ENCODE measurements at places on chromosomes 7 and 10.

DNA sequence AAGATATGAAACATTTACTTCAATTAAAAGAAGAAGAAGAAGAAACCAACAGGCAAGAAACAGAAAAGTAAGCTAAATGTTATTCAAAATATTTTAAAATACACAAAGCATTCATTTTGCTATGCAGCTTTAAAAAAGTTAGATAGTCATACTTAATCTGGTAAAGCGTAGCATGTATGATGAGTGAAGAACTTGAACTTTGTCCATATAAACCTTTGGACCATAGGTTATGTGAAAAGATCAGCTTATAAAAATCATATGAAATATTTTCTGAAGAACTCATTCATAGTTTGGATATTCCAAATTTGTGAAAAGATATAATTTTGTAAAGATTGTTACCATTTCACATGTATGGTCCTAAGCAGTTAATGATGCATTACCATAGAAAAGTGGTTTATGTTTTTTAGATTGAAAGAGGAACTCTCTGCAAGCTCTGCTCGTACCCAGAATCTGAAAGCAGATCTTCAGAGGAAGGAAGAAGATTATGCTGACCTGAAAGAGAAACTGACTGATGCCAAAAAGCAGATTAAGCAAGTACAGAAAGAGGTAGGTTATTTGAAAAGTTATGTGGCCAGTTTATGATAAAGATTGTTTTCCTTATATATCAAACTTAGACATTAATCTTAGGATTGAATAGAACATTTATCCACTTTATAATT is 37.3 kb downstream of the KIF20B start:
- H3K4me1 ChIP-seq: no peaks in the 10 kb centered on the region
- H3K27ac ChIP-seq: no peak overlapping the region
- DNase-seq: no peak

DNA sequence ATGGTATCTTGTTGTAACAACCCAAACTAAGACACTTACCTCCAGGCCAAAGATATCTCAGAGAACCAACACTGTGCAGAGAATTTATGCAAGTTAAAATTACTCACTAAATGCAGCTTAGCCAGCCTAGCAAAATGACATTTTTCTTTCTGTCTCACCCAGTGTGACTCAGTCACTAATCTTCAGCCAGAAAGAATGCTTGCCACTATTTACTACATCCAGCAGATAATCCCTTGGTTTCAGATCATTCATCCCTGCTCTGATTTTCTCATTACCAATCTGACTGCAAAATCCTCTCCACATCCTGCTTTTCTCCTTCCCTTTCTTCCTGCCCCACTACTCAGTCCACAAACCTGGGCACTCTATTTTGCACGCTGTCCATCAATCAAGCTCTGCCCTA is 93.5 kb upstream of the NEBL start:
- peaks cover 26% of the 10 kb centered on the region for H3K4me1 ChIP-seq
- H3K27me3 ChIP-seq: no peaks in the 10 kb centered on the region
- peak; percentile 62 for DNase-seq
- no peak overlapping the region for H3K4me3 ChIP-seq
- no peaks in the 10 kb centered on the region for H3K36me3 ChIP-seq

GRCh38 chr7:96397936-96398598 is 76.2 kb upstream of the SLC25A13 start:
- H3K27me3 ChIP-seq: no peaks in the 10 kb centered on the region
- no peaks in the 10 kb centered on the region for H3K36me3 ChIP-seq
- DNase-seq: peak; percentile 7
- no peaks in the 10 kb centered on the region for H3K4me1 ChIP-seq

DNA sequence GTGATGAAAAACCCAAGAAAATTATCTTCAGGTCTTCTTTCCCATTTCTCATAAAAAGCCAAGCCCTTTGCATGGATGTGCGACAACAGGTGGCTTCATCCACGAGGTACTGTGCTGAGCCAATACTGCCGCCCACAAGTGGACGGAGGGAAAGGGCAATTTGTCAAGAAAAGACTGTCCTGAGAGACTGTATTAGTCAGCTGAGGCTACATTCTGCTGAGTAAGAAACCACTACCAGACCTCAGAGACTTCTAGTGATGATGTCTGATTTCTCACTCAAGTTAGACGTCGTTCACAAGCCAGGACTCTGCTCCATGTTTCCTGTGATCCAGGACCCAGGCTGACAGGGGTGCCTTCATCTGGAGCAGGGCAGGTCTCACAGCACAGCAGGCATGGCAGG is 171.5 kb upstream of the CDCA7L start:
- no peak overlapping the region for H3K4me3 ChIP-seq
- no peak overlapping the region for H3K27ac ChIP-seq
- no peaks in the 10 kb centered on the region for H3K27me3 ChIP-seq
- no peaks in the 10 kb centered on the region for H3K36me3 ChIP-seq
- no peak for DNase-seq
- H3K4me1 ChIP-seq: no peaks in the 10 kb centered on the region

DNA sequence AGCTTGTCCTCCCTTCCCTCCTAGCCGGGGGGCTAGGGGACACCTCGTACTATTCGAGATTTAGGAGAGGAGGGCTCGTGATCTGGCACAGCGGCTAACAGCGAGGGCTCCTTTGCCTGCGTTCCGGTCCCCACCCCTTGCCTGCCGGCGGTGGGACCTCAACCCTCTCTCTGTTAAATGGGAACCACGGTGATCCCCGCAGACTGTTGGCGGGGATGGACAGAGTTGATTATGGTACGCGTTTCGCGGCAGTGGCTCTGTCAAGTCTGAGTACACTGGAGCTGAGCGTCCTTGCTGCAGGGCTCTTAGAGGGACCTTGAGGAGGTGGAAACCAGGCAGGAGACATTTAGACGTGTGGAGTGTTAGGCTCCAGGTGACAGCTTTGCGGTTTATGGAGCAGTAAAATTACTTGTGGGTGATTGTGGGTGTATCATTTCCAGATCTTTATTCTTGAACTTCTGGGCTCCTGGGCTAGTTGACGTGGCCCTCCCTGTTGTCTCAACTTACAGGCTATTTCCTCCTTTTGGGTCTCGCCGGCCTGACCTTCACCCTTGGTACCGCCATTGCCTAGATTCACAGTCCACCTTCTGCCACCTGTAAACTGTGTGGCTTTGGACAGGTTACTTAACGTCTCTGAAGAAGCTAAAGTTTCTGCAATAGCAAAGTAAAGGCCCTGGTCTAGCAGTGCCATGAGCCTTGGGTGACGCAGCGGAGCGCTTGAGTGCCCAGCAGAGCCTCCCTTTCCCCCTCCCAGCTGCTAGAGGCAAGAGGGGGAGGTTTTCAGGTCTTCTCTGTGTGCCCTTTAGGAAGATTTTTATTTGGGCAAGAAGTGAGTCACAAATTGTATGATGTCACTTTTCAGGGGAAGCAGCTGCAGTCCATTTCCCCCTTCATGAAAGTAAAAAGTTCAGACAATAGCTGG is 739 bp downstream of the CASP7 start:
- H3K27ac ChIP-seq: no peak overlapping the region
- H3K27me3 ChIP-seq: peaks cover 11% of the 10 kb centered on the region
- H3K4me1 ChIP-seq: peaks cover 3% of the 10 kb centered on the region
- peak overlapping the region; percentile 90 for H3K4me3 ChIP-seq
- DNase-seq: no peak
- no peaks in the 10 kb centered on the region for H3K36me3 ChIP-seq

- no peaks in the 10 kb centered on the region for H3K27me3 ChIP-seq
- H3K36me3 ChIP-seq: no peaks in the 10 kb centered on the region
- no peak for DNase-seq
- no peaks in the 10 kb centered on the region for H3K4me1 ChIP-seq
- no peak overlapping the region for H3K4me3 ChIP-seq
These were observed 458.8 kb upstream of the GHITM start for GRCh38 chr10:83680470-83680891.

DNA sequence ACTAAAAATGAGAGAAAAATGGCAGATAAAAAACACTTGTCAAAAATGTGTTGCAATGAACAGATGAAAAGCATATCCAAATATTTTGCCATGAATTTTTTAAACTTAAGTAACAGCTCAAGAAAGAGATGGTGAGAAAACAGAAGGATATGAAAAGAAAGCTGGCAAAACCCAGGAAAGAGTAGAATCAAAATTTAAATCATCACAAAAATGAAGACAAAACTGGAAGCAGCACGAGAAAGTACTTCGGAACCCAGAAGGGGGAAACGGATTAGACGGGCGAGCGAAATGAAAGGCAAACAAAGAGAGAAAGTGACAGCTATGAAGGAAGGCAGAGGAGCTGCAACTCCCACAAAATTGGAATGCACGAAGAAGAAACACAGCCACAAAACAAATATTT is 60.2 kb downstream of the KCNH2 start:
- no peaks in the 10 kb centered on the region for H3K36me3 ChIP-seq
- no peak for DNase-seq
- H3K27me3 ChIP-seq: peaks cover 7% of the 10 kb centered on the region
- no peak overlapping the region for H3K27ac ChIP-seq
- no peaks in the 10 kb centered on the region for H3K4me1 ChIP-seq

- H3K27ac ChIP-seq: no peak overlapping the region
- peak; percentile 37 for DNase-seq
- H3K36me3 ChIP-seq: no peaks in the 10 kb centered on the region
These were observed 765.0 kb downstream of the INHBA start for GRCh38 chr7:40937879-40938278.

GRCh38 chr10:107561136-107561650 is 396.7 kb upstream of the SORCS1 start:
- H3K27me3 ChIP-seq: no peaks in the 10 kb centered on the region
- no peaks in the 10 kb centered on the region for H3K4me1 ChIP-seq
- no peaks in the 10 kb centered on the region for H3K36me3 ChIP-seq
- no peak for DNase-seq
- H3K27ac ChIP-seq: no peak overlapping the region
- H3K4me3 ChIP-seq: no peak overlapping the region

- H3K27ac ChIP-seq: no peak overlapping the region
- H3K36me3 ChIP-seq: no peaks in the 10 kb centered on the region
- DNase-seq: no peak
- H3K4me1 ChIP-seq: no peaks in the 10 kb centered on the region
- no peak overlapping the region for H3K4me3 ChIP-seq
These were observed 349.5 kb upstream of the ZNF32 start for GRCh38 chr10:43998021-43998809.

DNA sequence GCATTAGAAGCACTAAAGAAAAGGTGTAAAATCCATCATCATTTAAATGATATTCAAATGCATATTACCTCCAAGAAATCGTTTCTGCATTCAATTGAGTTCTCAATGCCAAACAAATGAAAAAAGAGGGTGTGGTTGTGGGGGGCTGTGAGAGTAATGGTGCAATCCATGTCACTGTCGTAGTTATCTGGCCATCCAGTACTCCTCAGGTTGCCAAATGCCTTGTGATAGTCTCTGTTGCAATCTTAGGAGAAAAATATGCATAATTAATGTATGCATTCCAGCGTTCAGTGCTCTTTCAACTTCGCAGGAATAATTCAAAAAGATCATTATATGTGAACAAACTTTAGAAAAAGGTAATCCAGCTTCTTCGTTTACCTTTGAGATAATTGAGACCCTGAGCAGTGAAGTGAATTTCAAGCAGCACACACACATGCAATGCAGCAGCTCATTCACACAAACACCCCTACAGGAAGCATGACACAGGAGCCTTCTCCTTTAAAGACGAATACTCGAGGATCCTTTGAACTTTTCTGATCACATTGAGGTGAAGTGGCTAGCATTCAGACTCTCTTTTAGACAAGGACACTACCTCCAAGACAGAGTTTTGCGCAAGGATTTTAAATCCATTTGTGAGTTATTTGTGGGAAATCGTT is 73.4 kb downstream of the OR13A1 start:
- no peak for DNase-seq
- H3K27ac ChIP-seq: no peak overlapping the region
- no peaks in the 10 kb centered on the region for H3K27me3 ChIP-seq
- H3K4me1 ChIP-seq: no peaks in the 10 kb centered on the region
- no peaks in the 10 kb centered on the region for H3K36me3 ChIP-seq
- H3K4me3 ChIP-seq: no peak overlapping the region

- H3K36me3 ChIP-seq: no peaks in the 10 kb centered on the region
- DNase-seq: no peak
- H3K4me3 ChIP-seq: no peak overlapping the region
- no peak overlapping the region for H3K27ac ChIP-seq
- H3K27me3 ChIP-seq: no peaks in the 10 kb centered on the region
These were observed 183.1 kb downstream of the TAX1BP1 start for GRCh38 chr7:27922907-27923641.

DNA sequence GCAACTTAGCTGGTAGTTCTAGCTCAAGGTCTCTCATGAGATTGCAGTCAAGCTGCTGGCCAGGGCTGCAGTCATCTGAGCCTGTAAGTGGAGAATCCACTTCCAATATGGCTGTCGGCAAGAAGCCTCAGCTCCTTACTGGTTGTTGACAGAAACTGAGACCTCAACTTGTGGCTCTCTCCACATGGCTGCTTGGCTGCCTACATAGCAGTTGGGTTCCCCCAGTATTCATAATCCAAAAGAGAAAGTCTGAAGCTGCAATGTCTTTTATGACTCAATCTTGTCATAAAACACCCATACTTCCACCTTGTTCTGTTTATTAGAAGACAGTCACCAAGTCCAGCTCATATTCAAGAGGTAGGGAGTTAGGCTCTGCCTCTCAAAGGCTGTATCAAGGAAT is 334.9 kb upstream of the KMT2E start:
- no peak overlapping the region for H3K27ac ChIP-seq
- no peaks in the 10 kb centered on the region for H3K36me3 ChIP-seq
- no peaks in the 10 kb centered on the region for H3K4me1 ChIP-seq
- DNase-seq: no peak
- no peak overlapping the region for H3K4me3 ChIP-seq
- H3K27me3 ChIP-seq: no peaks in the 10 kb centered on the region

DNA sequence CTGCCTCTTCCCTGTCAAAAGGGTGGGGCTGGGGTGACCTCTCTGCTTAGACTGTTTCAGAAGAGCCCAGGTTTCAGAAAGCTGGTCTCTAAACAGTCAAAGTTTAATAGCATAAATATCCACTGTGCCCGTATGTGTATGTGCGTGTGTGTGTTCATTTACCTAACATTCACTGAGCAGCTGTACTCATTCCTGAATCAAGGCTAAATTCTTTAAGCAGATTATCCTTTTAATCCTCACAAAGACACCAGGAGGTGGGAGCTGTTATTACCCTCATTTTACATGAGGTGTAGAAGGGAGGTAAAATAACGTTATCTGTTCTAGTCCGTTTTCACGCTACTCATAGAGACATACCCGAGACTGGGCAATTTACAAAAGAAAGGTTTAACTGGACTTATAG is 72.2 kb downstream of the RSU1 start:
- peaks cover 4% of the 10 kb centered on the region for H3K4me1 ChIP-seq
- no peaks in the 10 kb centered on the region for H3K27me3 ChIP-seq
- H3K27ac ChIP-seq: no peak overlapping the region

All from neural progenitor cell (in vitro differentiated cells).